ENCODE measurements at places on chromosomes 4 and X.

DNA sequence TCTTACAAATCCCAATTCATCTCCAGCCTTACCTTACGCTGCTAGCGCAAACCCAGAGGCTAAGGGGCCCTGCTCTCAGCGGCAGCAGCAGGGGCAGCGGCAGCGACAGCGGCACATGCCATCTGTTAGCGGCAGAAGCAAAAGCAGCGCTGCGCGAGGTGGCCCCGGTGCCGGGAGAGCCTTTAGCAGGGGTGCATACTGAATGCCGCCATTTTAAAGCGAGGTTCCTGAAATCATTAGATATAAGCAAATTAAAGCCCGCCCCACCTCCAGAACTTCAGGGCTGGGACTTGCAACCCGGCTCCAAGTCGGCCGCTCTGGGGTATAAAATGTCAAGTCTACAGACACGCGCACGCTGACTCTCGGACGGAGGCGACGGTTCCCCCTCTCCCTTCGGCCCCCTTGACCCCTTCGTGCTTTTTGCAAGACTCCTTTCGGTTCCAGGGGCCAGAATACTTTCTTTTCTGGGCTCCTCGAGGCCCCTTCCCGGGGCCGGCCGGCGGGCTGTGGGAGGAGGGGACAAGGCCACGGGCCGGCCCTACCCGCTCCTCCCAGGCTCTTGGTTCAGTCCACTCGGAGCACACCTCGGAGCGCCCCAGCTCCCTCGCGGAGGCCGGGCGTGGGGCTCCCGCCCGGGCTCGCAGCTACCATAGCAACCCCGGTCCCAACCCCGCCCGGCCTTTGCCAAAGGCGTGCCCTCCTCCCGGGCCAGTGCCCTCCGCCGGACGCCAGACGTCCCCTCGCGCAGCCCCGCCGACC lies at the start of gene MBNL3:
Gene MBNL3, minus strand, starts transcription at position 220 of the 759 bp plus-strand sequence. CDS start 49,427 bp downstream, outside the sequence.
- peak; percentile 83 for DNase-seq

DNA sequence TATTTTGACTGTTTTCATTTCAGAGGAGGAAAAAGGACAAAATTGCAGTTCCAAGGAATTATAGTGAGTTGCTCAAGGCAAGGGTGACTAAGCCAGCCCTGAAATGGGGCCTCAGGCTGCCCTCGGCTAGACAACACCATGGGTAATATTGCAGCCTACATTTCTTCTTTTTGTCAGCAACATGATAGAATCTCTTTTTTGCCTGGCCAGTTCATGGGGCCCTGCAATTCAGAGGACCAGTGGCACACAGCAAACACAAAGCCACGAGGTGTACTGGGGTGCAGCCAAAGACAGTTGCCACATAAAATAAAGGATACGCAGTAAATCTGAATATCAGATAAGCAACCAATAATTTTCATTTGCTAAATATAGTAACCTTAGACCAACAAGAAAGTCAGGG lies 41.8 kb downstream of the RBM47 start:
- DNase-seq = no peak

DNA sequence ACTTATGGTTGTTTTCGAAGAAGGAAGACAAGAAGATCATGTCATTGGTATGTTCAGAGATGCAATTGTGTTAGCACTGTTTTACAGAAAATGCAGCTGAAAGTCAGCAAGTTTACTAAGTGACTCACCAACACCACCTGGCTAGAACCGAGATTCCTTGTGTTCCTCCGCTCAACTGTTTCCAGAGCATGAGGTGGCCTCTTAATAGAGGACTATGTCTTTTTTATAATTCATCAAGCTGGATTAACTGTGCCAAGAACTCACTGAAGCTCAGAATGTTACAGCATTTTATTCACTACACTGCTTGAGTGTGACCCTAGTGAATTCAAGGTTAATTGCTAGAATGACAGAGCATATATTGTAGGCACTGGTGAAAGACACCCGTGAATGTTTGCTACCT lies 1573.5 kb upstream of the TENM3 start:
- DNase-seq = no peak

GRCh38 chr4:103268746-103269145 lies 70.6 kb upstream of the CENPE start:
- DNase-seq = no peak

- DNase-seq = no peak
Measured at GRCh38 chrX:11407331-11408108, 114.3 kb downstream of the AMELX start.

DNA sequence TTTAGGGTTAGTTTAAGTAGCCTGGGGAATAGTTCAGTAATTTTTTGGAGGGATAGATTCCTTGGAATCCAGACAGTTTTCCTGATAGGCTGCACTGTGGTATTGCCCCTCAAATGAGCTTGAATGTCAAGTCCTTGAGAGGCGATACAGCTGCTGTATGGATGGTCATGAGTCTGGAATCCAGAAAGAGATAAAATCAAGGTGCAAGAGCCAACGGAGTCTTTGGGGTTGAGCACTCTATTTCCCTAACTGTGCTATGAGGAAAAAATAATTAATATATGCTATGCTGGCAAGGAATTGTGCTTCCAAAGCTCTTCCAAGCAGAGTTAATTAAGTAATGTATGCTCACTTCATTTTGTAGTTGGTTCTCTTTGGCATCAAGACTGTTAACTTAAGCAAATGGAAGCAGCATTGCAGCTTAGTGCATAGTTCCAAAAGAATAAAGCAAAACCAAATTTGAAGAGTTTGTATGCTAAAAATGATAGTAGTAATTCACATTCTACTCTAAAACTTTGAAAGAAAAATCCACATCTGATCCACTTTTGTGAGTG lies 48.8 kb downstream of the LIMCH1 start:
- no peak for DNase-seq

DNA sequence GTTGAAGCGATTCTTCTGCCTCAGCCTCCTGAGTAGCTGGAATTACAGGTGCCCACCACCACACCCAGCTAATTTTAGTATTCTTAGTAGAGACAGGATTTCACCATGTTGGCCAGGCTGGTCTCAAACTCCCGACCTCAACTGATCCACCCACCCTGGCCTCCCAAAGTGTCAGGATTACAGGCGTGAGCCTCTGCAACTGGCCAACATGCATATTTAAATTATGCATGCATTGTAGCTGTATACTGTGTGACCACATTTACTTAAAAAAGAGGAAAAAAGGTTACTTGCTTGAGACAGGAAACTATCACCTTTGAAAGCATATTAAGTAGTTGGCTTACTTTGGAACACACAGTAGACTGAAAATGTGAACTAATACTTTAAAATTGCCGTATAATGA lies 29.5 kb downstream of the METTL14 start:
- no peak for DNase-seq

GRCh38 chrX:10471418-10471817 lies 149.0 kb downstream of the MID1 start:
- no peak for DNase-seq

- DNase-seq = no peak
Measured at GRCh38 chr4:47442980-47443379, 20.5 kb downstream of the COMMD8 start.

- no peak for DNase-seq
Measured at GRCh38 chr4:123593655-123594054, 197.1 kb downstream of the SPRY1 start.
